ENCODE measurements at places on chromosomes 2 and 18. TPM values are rescaled to one million over a fixed set of nuclear protein-coding genes. Genes with fewer than 3 reads are reported as not detected.
A peak's percentile ranks its signal among the peaks of the same experiment; 100 is the strongest.

GRCh38 chr18:72360634-72361033, 183.5 kb downstream of the CBLN2 start:
- DNase-seq: no peak

C2orf66 gene
- 0.23 TPM for polyA plus RNA-seq

GRCh38 chr2:41698678-41699422, 349.0 kb upstream of the PKDCC start:
- peak; percentile 62 for DNase-seq

- no peak for DNase-seq
These were observed 156.7 kb downstream of the LPIN1 start for GRCh38 chr2:11903085-11903606.

GRCh38 chr2:186460465-186460864, 25.6 kb upstream of the ZC3H15 start:
- DNase-seq: no peak

DNA sequence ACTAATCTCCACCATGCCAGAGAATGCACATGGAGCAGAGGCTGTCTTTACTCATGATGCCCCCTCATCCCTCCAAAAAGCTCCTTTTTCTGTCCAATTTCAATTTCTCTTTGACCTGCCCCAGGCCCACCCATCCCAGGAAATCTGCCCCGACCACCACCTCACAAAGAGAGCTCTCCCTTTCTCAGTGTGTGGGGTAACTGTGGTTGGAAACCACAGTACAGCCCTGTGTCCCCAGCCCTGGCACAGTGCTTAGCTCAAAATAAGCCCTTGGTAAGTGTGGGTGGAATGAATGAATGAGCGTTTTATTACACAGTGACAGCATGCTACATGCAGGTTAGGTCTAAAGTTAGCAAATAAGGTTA, 43.7 kb upstream of the CAB39 start:
- DNase-seq: no peak

DNA sequence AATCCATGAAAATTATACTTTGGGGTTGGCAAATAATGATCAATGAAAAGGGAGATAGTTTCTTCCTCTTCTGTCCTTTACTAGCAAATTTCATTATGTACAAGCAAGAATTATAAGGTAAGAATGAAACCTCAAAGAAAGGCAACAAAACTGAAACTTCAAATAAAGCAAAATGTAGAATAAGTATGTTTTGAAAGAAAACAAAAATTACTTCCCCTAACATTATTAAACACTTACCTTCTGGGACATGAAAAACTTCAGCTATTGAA, 29.4 kb downstream of the THADA start:
- no peak for DNase-seq

ACTG2 gene
- 5.3 TPM for polyA plus RNA-seq

DSG2 gene
- polyA plus RNA-seq: 3.8 TPM

PTPRN gene
- 0.12 TPM for polyA plus RNA-seq

DNA sequence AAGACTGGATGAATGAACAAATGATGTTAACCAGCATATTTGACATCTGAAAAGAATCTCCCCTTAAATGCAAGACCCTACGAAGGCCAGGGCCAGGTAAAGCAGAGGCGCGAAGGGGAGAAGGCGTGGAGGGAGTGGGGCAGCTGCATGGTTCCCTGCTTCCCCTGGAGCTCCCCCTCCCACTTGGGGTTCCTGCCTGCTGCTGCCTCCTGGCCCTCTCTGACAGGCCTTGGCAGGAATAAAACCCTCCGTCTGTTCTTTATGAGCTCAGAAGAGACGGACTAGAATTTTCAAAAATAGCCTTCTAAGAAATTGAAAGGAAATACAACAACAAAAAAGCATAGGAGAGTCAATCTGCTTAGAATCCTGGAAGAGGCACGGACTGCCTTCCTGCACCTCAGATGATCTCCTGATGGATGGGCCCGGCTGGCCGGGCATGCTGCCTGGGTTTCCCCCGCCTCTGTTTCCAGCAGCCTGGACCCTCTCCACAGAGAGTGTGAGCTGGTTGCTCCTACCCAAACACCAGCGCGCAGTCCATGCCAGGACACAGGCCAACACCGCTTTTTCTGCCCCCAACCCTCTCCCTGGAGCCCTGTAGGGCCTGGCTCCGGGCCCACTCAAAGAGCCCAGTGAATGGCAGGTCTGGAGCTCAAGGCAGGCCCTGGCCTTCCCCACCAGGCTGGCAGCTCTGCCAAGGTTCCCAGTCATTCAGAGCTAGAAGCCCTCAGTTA, 23.9 kb downstream of the CFAP65 start:
- DNase-seq: no peak

AGXT gene
- not detected for polyA plus RNA-seq

GRCh38 chr2:149005471-149006077, 32.9 kb upstream of the LYPD6B start:
- DNase-seq: no peak

DNA sequence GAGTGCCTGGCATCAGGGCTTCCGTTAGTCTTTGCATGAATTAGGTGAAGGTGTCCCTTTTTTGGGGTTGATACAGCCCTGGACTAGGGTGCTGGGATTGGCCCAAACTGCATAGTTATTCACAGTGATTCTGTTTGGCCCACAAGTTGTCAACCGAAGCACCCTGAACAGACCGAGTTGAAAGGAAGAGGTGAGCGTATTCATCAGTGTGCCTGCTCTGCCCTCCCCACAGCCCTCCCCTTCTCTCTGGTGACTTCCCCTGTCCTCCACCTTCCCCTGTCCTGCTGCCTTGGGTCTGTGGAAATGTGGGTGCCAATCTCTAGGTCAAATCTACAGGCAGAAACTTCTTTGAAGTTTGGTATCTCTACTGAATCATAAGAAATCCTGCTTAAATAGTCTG, 330.5 kb downstream of the DYSF start:
- no peak for DNase-seq

- DNase-seq: no peak
These were observed 7.5 kb upstream of the MYO3B start for GRCh38 chr2:170170281-170171040.

FECH gene
- polyA plus RNA-seq: 20.3 TPM

WNT6 gene
- 0.45 TPM for polyA plus RNA-seq

GRCh38 chr2:102520009-102520408, 47.0 kb downstream of the SLC9A4 start:
- DNase-seq: peak; percentile 11

DNA sequence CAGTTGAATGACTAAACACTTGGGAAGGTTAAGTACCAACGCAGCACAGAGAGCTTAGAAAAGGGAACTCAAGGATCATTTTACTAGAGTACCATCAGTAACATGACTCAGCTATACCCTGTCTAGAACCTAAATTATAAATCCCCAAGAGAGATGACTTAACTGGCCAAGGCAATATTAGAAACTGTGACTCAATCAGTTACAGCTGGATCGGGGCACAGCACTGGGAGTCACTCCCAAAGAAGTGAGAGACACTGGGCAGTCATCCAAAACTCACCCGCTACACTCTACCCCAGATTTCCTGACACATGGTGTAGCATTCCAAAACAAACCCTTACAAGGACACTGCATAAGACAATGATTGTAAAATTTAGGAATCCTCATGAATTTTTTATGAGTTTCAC, 17.7 kb downstream of the IWS1 start:
- peak; percentile 42 for DNase-seq

- no peak for DNase-seq
These were observed 36.4 kb upstream of the ZBTB7C start for GRCh38 chr18:48445540-48445939.

SLC66A3 gene
- 12.6 TPM for polyA plus RNA-seq

COL6A3 gene
- 254 TPM for polyA plus RNA-seq

LGALSL gene
- polyA plus RNA-seq: 23.1 TPM

- DNase-seq: no peak
These were observed 61.8 kb downstream of the VAPA start for GRCh38 chr18:9975658-9976057.

- no peak for DNase-seq
These were observed 320.0 kb downstream of the FSIP2 start for GRCh38 chr2:186058614-186059013.

ZNF804A gene
- 0.28 TPM for polyA plus RNA-seq

DCDC2C gene
- polyA plus RNA-seq: 0.46 TPM

DNA sequence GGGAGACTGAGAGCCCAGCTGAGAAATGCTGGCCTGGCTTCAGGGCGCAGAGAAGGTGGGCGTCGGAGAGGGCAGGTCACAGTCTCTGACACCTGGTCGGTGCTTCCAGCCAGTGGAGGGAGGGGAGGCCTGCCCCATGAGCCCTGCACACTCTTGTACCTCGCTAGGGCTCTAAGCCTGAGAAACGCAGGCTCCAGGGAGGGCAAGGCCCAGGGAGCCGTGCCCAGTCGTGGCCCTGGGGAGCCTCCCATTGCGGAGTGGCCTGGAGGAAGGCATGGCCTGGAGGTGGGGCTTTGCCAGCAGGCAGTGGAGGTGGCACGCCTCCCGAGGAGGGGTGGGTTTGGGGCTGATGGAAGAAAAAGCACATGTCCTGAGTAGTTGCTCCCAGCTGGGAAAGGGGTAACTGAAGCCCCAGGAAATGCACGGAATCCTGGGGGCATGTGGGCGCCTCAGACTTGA, 39.0 kb downstream of the MTERF4 start:
- DNase-seq: no peak

- no peak for DNase-seq
These were observed 22.3 kb downstream of the INPP1 start for GRCh38 chr2:190365499-190366204.

DNA sequence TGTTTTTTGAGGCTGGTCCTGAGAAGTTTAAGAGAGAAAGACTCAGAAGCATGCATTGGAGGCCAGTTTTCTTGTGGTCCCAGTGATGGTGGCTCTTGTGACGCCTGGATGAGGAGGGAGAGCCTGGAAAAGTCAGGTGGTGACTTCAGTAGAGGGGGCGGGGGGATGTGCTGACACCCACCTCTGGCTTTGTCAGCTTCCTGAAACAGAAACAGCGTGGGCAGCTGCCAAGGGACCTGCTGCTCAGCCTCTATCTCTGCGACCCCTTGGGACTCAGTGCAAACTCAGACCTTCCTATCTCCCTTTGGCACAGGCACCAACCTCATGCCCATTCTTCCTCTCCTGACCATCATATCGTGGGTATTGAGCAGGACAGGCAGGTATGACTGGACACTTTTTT, 6.4 kb downstream of the TGFBRAP1 start:
- no peak for DNase-seq

NYAP2 gene
- 0.59 TPM for polyA plus RNA-seq

DNA sequence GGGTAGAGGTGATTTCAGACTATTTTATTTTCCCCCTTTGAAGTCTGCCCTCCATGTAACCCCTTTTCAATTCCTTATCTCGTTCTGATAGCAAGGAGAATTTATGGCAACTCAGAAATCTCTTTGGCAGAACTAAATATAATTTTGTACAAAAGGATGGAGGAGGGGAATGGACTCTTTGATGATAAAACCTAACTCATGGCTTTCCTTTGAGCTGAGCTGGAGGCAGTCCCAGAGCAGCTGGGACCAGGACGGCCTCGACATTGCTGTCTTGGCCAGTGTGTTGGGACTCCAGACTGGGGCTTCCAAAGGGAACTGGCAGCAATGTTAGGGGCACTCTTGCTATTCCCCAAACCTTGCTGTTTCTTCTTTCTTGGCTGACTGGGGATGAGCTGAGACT, 47.7 kb downstream of the PAX8 start:
- no peak for DNase-seq

- DNase-seq: no peak
These were observed 16.7 kb downstream of the NOSTRIN start for GRCh38 chr2:168819050-168819715.

CBLN2 gene
- polyA plus RNA-seq: 2.5 TPM

GRCh38 chr2:174546519-174547506, 50.8 kb downstream of the WIPF1 start:
- DNase-seq: no peak

Data from hindlimb muscle (tissue), 1 donor.